Head of caudate nucleus (tissue), 42 donors: ENCODE measurements at places on chromosomes 1 and 21.

GRCh38 chr1:150748878-150749719 is 16.5 kb downstream of the CTSS start:
- DNase-seq: no peak

DNA sequence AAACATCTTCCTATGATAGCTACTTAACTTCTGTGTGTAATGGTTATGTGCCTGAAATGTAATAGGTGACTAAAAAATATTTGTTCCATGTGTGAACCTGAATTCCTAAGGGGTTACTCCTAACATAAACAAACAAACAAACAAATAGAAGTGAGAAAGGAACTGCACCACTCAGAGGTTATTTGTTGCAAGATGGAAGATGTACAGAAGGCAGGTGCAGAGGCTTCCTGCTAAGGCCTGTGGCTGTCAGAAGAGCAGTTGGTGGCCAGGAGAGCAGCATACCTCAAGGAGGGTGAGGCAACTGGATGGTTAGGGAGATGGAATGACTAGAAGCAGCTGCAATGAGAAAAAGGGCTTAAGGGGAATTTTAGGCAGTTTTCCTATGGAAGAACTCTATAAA is 940.6 kb downstream of the TTLL7 start:
- DNase-seq: no peak

DNA sequence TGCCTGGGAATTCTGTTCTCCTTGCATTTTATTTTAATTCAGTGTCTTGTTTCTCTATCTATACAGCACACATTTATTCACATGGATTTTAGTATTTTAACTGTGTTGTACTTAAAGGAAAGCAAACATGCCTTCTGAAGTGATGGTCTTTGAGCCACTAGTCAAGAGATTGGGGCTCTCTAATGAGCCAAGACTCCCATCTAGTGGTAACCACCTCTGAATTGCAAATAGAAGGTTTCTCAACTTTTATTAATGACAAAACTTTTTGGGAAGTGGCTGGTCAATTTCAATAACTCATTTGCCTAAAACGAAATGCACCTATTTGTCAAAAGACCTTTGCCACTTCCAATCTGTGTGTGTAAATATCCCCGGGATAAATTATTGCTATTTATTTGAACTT is 199.6 kb downstream of the LTN1 start:
- no peak for DNase-seq

GRCh38 chr1:70897273-70897672 is 150.3 kb downstream of the PTGER3 start:
- DNase-seq: no peak

GRCh38 chr1:173318788-173319187 is 111.7 kb upstream of the TNFSF4 start:
- DNase-seq: no peak

GRCh38 chr1:217369996-217370551 is 260.8 kb downstream of the GPATCH2 start:
- DNase-seq: no peak

DNA sequence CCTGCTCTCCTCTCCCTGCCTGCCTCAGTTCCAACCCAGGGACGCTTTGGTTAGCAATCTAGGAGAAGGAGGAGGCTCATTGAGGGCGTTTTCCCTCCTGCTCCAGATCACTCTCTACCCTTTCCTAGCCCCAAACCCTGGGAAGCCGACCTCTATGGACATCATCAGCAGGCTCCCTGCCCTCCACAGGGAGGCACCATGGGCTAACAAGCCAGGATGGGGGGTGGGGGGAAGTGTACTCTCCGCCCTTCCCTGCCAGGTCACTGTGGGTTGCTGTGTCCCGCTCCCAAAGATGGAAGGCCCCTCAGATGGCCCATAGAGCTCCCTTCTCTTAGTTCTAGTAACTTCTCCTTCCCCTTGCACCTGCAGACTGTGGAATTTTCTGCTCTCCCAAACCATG is 35.7 kb downstream of the KCND3 start:
- no peak for DNase-seq

- no peak for DNase-seq
Observed at GRCh38 chr1:70963374-70963773, 84.2 kb downstream of the PTGER3 start.

DNA sequence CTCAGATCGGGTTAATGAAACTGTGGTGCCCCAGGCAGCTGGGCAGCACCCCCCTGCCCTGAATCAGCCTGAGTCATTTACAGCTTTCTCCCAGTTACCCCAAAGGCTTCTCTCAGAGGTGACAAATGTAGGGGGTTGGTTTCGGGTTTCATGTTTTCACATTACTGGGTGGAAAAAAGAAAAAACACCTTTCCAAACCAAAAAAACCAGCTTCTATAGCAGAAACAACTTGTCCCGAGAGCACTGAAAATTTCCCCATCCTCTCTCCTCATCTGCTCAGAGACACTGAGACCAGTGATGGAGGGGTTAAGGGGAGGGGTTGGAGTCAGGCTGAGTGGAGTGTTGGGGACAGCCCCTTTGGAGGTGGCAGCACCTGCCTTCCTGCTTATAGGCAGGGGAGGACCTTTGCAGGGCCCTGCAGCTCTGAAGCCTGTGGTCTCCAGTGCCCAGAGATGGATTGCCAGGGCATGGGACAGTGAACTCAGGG is 15.6 kb downstream of the UTP11 start:
- no peak for DNase-seq

- DNase-seq: no peak
Observed at GRCh38 chr1:38055398-38055797, 8.8 kb upstream of the POU3F1 start.

DNA sequence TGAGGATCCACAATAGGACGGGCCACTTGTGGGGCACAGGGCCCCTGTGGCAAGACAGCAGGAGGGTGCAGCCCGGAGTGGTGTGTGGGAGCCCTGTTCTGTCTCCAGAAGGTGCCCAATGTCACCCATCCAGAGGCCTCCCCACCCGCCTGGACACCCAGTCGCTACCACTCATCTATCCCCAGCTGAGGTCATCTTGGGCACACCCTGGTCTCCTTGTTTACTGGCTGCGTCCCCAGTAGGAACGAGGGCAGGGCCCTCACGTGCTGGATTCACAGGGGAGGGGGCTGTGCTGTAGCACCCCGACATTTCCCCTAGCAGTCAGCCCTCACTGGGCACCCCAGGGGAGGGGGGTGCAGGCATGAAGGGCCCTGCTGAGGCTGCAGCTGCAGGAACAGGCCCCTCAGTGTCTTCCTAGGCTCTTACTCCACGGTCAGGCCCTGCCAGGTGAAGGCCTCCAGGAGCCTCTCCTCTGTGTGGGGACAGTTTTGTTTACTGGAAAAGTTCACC is 2.3 kb upstream of the TNNT2 start:
- no peak for DNase-seq

DNA sequence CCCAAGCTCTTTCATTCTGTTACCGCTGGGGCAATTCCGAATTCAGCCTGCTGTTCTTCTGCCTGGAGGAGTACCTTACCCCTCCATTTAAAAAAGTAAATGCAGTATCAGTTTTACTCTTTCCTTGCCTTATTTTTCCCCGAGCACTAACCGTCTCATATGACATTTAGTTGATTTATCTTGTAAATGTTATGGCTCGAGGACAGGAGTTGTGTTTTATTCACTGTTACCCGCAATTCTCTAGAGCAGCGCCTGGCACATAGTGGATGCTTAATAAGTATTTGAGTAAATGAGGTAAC is 425 bp upstream of the TADA1 start:
- no peak for DNase-seq

GRCh38 chr1:225737866-225738265 is 39.8 kb upstream of the SRP9 start:
- DNase-seq: no peak

DNA sequence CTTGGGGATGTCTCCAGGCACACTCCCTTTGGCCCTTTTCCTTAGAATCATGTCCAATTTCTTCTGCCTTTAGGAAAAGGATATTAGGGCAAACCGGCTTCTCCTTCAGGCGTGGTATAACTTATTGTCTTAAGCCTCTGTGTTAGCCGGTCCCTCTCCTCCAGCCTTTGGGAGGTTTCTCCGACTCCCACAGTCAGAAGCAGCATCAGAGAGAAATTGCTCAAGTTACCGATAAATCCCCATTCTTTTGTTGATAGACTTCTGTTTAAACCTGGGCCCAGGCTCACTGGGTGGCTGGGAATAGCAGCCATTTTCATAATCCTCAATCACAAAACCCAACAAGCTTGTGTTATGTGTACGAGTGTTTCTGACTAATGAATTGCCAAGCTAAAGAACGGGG is 85.4 kb upstream of the KAZN start:
- no peak for DNase-seq

DNA sequence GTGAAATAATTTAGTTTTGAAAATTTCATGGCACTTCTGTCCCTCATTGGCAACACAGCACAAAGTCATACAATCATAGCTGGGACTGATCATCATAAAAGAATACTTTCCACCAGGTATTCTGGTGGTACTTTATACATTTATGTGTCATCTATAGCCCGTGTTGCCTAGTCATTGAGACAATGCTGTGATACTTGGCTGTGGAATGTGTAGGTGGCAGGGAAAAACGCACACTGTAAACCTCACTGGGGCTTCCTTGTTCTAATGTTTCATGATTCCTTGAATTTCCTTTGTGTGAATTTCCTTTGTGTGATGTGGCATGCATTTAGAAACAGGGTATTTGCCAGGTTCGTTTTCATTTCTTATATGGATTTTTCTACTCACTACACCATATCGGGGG is 118.3 kb downstream of the FMN2 start:
- no peak for DNase-seq

DNA sequence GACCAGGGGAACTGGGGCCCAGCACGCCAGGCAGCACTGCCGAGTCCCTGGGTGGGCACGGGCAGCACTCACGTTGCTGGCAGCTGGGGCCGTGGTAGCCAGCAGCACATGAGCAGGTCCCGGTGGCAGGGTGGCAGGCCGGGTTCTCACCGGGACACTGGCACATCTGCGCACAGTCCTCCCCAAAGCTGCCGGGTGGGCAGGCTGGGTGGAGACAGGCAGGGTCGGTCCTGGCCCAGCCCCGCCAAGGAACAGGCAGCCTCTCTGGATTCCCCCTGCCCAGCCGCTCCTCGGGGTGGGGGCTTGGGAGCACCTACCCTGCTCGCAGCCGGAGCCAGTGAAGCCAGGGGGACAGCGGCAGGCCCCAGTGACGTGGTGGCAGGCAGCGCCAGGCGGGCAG is 42.5 kb downstream of the ARHGEF16 start:
- no peak for DNase-seq

GRCh38 chr1:60103186-60103585 is 29.6 kb upstream of the C1orf87 start:
- DNase-seq: no peak

DNA sequence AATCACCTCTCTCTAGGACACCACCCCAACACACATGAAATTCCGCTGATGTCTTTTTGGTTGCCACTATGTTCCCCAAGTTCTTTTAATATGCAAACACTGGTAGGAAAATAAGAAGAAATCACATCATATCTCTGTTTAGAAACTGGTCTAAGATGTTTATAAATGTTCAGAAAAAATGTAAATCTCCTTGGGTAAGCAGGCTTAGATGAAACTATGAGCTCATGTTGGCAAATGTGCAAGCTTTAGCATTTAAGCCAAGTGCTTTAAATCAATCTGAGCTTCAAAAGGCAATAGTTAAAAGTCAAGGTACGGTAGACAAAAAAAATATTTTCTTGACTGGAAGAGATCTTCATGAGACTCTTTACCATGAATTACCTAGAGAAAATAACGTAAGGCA is 25.2 kb upstream of the SLAMF9 start:
- no peak for DNase-seq

DNA sequence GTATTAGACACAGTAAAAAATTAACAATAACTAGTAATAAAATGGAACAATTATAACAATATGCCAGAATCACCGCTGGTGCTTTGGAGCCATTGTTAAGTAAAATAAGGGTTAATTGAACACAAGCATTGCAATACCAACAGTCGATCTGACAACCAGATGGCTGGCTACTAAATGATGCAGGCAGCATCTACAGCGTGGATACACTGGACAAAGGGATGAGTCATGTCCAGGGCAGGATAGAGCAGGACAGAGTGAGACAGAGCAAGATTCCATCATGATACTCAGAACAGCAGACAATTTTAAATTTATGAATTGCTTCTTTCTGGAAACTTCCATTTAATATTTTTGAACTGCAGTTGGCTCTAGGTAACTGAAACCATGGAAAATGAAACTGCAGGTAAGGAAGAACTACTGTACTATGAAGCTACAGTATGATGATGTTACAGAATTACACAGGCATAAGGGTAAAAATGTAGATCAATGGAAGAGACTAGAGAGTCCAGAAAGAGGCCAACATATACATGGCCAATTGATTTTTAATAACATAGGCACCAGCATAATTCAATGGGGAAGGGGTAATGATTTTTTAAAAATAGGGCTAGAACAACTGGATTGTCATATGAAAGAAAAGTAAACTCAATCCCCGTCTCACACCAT is 168.7 kb downstream of the RRAGC start:
- no peak for DNase-seq

DNA sequence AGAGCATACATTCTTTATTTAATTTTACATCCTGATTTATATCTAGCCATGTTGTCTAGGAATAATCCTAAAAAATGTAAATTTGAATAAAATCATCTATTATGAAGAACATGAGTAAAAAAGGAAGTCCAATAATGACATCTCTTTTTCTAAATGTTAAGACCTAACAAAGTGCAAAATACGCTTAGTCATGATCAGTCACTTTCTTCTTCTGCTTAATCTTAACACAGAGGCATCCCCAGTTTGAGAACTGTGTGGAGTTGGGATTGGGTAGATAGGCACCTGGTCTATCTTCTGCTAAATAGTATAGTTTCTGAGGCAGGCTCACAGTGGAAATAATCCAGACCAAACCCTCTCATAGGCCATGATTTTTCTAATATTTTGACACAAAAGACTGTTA is 311.7 kb upstream of the LRRC7 start:
- no peak for DNase-seq

DNA sequence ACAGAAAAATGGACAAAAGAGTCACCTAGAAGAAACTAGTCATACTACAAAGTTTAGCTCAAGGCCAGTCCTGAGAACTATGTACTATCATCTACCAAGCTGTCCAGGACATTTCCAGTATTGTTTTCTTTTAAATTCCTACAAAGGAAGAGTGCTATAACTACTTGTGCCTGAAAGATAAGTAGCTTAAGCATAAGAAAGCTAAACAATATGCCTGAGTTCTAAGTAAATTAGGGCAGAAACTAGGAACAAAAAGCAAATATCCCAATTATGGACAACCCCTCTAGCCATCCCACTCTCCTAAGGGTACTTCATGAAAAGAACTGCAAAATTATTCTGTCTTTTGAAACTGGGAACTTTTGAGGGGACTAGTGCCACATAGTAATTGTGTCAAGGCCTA is 5.3 kb upstream of the RGS2 start:
- DNase-seq: no peak

GRCh38 chr1:226566234-226566633 is 17.7 kb downstream of the STUM start:
- no peak for DNase-seq

DNA sequence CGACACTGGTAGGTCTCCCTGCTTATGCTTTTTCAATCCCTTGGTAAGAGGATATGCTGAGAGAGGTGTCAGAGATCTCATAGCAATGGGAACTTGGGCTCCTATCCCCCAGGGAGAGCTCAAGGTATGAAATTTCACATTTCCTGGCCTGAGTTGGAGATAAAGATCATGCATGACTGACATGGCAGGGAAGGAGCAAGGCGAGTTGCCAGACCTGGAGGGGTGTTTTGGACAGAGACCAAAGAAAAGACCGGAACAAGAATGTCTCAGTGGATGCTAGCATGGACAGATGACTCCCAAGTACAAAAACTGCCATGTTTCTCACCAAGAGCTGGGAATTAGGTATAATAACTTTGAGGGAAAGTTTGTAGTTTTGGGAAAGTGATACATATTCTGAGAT is 334.1 kb upstream of the B3GALT2 start:
- DNase-seq: no peak

GRCh38 chr1:37288900-37289299 is 185.5 kb upstream of the ZC3H12A start:
- DNase-seq: no peak

- DNase-seq: no peak
Observed at GRCh38 chr1:83761167-83762038, 237.5 kb downstream of the TTLL7 start.
